NCI-H1436 treated with DMSO at 0.1 percent for 48 hours (cell line): ENCODE measurements at places on chromosomes 1 and 21.

GRCh38 chr1:4468804-4469514 is 185.4 kb upstream of the AJAP1 start:
- DNase-seq = no peak

GRCh38 chr1:206020393-206021007 is 3.2 kb downstream of the CTSE start:
- no peak for DNase-seq

DNA sequence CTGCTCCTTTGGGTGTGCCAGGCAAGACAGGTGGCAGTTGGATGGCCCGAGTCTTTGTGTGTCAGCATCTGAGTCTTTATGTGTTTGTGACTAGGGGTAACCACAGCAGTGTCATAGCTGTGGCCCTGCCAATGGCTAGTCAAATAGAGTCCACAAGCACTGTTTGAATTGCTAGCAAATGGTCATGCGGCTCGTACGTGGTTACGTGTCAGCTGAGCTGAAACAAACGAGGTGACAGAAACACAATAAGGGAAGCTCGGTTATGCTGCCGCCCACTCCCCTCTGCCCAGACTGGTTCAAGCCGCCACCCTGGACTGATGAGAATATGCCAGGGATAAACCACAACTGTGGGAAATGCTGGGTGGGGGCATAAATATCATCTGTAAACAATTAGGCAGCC is 174.3 kb upstream of the LMO4 start:
- no peak for DNase-seq

DNA sequence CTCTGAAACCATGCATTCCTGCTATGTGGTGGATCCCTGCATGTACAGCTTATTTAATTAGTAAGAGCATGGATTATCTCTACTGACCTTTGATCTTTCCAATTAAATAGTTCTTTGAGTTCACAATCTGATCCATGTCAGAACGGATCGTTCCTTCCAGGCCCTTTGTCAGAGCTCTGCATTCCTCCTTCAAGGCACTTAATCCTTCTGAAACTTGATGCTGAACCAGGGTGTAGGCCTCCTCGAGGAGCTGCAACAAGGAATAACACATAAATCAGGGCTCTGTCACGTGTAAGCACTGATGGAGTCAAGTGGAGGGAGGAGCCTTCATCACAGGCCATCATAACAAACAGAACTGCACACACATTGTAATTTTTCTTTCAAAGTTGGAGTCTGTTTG is 68.4 kb upstream of the EDEM3 start:
- DNase-seq = no peak

DNA sequence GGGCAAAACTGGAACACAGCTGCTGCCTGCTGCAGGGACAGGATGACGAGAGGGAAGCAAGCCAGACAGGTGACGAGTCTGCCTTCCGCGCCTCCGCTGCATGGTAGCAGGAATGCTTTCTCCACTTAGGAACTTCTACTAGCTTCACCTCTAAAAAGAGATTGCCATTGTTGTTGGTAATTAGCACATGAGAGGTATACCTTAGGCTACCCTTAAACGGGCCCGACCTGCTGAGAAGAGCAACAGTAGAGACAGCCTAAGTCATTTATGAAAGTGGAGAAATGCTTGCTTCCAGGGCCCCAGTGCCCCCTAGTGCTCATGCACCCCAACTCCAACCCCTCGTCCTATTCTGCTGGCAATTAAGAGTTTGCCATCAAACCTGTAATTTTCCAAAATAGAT is 96.9 kb upstream of the AKT3 start:
- DNase-seq = no peak

- DNase-seq = no peak
Observed at GRCh38 chr1:56061824-56062223, 517.5 kb downstream of the PLPP3 start.

DNA sequence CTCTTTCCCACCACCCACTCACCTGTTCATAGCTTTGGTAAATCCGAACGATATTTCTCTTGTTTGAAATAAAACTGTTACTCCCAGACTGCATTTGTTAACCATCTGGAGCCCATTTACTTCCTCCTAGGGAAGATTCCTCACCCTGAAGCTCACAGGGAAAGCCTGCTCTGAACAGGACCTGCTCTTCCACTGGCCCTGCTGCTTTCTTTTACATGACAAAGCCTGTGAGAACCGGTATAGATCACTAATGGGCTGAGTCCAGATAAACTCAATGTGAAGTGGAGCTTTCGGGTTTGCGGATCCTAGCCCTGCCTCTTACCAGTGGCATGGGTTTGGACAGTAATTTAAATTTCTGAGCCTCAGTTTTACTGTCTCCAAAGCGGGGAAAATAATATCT is 45.2 kb downstream of the FAM163A start:
- DNase-seq = no peak

DNA sequence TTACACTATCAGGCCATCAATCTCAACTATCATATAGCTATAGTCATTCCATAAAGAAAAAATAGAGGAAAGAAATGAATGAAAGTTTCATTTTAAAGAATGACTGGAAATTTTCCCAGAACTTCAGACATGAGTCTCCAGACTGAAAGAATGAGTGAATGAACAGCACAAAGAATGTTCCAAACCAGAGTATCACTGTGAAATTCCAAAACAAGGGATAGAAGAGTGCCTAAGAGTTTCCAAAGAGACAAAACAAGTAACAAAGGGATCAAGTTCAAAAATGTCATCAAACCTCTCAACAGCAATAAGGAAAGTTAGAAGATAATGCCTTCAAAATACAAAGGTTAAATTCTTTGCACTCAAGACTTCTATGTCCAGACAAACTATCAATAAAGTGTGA is 114.9 kb downstream of the DENND1B start:
- DNase-seq = no peak

DNA sequence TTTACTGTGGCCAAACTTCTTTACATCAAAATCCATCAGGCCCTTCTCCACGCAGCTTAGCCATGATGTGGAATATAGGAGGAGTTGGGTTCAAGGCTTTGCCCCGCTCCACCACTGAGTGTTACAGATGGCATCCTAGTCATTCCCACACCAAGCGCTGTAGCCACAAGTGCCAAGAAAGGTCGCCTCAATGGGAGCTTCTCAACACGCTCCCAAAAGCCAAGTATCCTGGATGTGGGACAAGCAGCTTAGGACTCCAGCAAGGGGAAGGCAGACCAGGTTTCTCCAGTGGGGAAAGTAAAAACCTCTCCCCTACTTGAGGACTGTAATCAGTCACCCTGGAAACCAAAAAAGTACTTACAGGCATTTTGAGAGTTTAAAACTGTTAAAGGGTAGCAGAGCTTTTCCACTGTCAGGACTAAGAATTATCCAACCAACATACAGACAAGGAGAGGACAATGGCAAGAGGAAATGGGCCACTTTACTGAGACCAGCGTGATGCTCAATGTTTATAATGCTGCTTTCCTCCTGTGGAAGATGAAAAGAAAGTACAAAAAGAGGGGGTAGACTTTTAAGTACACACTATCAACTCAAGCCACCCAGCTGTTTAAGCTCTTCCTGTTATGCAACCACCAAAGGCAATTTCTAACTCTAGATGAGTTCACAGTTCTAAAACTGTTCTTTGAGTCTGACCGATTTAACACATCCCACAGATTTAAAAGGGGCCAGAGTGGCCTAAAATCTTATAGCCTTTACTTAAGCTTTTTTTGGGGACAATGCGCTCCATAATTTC is 120.7 kb upstream of the KRTAP19-8 start:
- DNase-seq = no peak

GRCh38 chr1:45969866-45970265 is 162.6 kb downstream of the PIK3R3 start:
- no peak for DNase-seq

GRCh38 chr1:150186789-150187559 is 37.3 kb downstream of the PLEKHO1 start:
- DNase-seq = no peak

DNA sequence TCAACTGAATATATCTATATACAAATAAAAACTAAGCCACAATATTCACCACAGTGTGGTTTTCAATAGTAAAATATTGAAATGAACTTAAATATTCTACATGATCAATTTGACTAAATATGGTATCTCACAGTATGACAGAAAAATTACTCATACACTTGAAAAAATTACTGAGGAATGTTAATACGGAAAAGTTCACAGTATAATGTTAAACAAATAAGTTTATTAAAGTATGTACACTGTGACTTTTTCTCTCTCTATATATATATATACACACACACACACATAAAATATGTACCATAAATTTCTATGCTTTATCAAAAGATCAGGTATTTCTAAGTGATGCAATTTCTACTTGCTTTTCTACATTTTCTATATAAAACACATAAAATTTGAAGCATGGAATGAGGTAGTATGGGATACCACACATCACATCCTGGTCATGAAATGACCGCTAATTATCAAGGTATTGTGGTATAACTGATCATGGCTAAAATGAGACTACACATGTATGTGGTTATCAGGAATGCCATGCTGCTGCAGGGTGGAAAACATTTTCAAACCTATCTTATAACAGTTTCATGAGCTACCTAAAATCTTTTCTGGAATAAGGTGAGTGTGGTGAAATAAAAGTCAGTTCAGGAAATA is 102.3 kb downstream of the CDC42BPA start:
- DNase-seq = no peak

DNA sequence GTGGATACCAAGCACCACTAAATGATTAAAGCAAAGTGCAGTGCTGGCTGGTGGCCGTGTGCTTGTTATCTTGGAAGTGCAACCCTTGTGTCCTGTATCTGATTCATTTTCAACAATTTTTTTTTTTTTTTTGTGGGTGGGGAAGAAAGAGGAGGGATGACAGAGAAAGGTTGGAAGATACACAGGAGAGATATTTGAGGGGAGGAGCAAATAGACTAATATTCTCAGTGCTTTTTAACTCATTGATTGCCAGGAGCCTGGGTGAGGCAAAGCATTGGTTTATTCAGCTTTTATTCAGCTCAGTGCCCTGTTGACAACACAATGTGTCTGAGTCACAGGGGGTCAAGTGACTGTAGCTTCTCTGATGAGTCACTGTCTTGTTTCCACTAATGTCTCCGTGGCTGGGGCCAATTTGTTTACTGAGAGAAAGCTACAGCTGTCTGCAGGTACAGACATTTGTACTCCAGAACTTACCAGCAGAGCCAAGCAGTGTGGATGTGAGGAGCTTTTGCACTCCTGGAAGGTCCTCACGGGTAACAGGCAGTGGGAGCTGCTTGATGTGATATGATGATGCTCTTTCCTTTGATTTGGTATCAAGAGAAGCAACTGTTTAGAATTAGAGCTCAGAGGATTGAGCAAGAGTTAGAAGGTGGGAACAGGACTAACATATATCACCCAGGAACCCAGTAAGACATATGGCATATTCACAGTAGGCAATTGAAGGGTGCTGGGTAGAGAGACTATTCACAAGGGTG is 23.6 kb upstream of the DNM3 start:
- DNase-seq = no peak

DNA sequence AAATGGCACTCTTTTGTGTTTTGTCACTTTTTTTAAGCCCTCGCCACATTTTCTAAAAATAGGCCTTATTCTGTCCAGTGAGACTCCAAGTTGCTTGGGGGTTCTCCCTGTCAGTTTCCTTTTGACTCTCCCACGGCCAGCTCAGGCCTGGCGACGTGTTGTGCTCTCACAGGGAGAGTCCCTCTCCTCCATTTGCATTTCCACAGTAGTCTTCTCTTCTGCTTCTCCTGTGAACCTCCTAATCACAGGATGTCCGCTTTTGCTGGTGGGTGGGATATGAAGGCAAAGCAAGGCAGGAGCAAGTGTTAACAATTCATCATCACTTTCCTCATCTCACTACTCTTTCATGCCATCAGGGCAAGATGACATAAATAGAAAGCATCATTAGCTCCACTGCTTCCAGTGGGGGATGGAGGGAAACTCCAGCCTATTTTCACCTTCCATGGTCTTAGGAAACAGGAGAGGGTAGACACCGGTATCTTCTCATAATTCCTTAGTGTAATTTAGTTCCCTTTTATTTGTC is 99.8 kb downstream of the INTS7 start:
- no peak for DNase-seq

- DNase-seq = no peak
Observed at GRCh38 chr21:25577424-25578055, 29.7 kb downstream of the MRPL39 start.

GRCh38 chr1:205852969-205853368 is 3.0 kb upstream of the PM20D1 start:
- no peak for DNase-seq

DNA sequence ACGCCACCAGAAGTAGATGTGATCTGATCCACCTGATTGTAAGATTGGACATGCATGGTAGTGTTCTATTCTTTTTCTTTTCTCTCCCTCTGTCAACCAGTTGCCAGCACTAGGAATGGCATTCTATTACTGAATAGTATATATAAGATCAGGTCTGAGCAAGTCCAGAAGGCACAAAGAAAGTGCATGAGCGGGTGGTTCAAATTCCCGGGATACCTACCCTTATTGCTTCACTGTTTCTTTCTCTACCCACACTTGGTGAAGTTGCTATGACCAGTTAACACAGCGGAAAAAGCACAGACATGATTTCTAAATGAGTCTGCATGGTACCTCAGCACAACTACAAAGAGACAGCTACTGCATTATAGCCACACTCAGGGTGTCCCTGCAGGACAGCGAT is 64.0 kb downstream of the SLC9A1 start:
- DNase-seq = no peak

- DNase-seq = no peak
Observed at GRCh38 chr1:109760581-109761226, 3.0 kb downstream of the EPS8L3 start.

GRCh38 chr1:78833491-78833890 is 173.0 kb downstream of the ADGRL4 start:
- DNase-seq = no peak

GRCh38 chr1:217647791-217648190 is 16.6 kb downstream of the SPATA17 start:
- DNase-seq = no peak

- no peak for DNase-seq
Observed at GRCh38 chr1:64915381-64916274, 50.7 kb downstream of the JAK1 start.

DNA sequence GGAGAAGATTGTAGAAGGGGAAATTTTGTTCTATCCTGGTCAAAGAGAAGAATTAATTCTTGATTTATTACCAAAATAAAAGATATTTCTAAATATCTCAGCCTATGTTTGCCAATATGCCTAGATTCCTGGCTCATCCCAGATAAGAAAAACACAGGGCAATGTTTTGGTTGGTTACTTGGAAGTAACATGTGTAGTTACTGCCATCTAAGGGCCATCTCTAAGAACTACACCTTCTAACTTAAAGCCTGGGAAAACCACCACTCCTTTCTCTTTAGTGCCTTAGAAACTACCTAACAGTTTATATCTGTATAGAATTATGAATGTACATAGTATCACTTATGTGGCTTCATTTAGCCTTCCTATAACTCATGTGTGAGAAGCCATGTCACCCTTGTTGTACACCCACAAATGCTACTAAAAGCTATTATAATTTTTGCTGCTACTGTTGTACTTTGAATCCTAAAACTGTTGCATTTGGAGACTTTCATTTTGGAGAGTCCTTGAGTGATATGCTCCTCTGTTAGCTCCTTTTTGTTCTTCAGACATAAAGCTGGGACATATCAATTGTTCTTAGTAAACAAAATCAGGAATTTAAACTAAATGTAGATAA is 4.5 kb downstream of the AIM2 start:
- no peak for DNase-seq

- no peak for DNase-seq
Observed at GRCh38 chr1:238406098-238406860, 515.6 kb upstream of the ZP4 start.

GRCh38 chr1:20215716-20216115 is 29.4 kb upstream of the PLA2G2C start:
- no peak for DNase-seq

GRCh38 chr21:33383056-33383888 is 19.9 kb upstream of the IFNGR2 start:
- no peak for DNase-seq
